ENCODE measurements at places on chromosomes 1 and 21.

DNA sequence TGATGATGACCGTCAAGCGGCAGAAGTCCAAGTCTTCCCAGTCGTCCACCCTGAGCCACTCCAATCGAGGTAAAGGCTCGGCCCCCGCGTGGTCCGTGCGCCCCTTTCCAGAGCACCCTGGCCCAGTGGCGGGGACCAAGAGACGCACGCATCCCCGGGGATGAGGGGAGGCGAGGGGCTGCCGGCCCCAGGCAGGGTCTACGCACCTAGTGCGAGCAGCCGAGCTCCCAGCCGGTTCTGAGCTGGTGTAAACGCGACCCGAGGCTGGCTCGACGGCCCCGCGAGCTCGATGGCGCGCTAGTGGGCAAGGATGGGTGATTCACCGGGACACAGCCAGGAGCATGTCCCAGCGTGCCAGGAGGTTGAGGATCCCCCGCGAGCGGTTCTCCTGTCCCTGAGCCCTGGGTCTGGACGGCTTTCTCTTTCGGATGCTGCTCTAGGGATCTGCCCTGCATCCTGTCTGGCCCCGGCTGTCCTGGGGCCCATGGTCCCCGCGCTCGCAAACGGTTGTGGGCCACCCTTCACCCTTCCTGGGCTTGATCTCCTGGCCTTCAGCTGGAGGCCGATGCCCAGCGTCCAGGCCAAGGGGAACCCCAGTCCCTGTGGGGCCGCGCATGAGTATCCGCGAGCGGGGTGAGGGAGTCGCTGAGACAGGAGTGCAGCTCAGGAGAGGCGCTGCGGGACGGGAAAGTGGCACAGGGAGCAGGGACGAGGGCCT, 689 bp downstream of the PKP1 start:
- no peak for DNase-seq

- no peak for DNase-seq
These were observed 6.9 kb downstream of the MIB2 start for GRCh38 chr1:1622010-1622787.

DNA sequence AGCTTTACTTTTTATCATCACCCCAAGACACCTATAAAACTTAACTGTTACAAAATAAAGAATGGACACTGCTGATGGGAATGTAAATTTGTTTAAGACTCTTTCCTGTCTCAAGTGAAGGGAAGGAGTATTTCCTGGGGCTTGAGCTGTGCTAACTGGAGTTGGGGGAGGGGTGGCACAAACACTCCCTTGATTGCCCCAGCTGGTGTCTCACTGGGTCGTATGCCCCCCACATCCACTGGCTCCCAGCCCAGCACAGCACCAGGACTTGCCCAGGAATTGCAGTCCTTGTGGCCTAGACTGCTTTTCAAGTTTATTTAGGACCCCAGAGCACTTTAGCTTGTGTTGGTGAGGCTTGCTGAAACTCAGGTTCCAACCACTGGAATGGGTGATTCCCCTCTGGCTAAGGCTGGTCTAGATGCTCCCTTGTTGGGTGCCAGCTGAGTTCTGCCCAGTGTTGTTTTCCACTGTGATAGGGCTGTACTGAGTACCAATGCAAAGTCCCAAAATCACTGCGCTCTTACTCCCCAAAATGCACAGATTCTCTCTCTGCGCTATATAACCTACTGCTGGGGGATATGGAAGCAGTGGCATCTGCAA, 49.1 kb upstream of the DR1 start:
- DNase-seq, result no peak

- DNase-seq, result no peak
These were observed 1.1 kb downstream of the TRIM58 start for GRCh38 chr1:247857985-247858619.

GRCh38 chr21:29315131-29315749, 16.5 kb downstream of the BACH1 start:
- DNase-seq, result no peak

- no peak for DNase-seq
These were observed 7.9 kb downstream of the SLC2A7 start for GRCh38 chr1:9018333-9018732.

Measured in activated CD8-positive, alpha-beta memory T cell treated with anti-CD3 and anti-CD28 coated beads for 1 hour (primary cell).